ENCODE measurements at places on chromosomes 6 and 20.

GRCh38 chr6:122833021-122833491 lies 44.0 kb downstream of the SMPDL3A start:
- DNase-seq, result no peak

DNA sequence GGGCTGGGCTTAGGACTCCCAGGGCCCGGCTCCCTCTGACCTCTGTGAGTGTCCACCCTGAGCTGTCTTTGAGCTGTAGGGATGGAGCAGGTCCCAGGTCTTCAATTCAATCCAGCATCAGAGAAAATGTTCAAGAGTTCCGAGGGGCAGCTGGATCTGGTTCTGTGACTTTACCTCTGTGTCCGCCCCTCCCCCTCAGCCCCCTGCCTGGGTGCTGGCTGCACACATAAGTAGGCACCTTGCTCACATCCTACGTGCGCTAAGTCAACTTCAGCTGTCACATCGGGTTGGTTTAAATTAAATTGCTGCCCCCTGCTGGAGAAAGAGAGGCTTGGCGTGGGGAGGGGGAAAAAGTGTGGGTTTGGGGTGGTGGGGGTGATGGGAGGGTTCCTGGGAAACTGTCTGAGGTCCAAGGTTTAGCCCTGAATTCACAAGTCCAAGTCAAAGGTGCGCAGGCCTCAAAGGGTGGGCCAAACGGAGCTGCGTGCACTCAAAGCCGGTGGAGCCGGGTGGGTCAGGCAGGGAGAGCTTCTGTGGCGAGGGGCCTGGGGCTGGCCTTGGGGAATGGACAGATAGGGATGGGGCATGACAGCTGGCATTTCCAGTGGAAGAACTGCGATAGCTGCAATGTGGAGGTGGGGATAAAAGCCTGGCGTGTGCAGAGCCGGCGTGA lies 3.0 kb downstream of the WFDC5 start:
- no peak for DNase-seq

GRCh38 chr6:46128476-46128875 lies 1.3 kb upstream of the ENPP4 start:
- DNase-seq, result no peak

- DNase-seq, result no peak
These were observed 67.9 kb upstream of the EEF1E1 start for GRCh38 chr6:8170245-8170644.

DNA sequence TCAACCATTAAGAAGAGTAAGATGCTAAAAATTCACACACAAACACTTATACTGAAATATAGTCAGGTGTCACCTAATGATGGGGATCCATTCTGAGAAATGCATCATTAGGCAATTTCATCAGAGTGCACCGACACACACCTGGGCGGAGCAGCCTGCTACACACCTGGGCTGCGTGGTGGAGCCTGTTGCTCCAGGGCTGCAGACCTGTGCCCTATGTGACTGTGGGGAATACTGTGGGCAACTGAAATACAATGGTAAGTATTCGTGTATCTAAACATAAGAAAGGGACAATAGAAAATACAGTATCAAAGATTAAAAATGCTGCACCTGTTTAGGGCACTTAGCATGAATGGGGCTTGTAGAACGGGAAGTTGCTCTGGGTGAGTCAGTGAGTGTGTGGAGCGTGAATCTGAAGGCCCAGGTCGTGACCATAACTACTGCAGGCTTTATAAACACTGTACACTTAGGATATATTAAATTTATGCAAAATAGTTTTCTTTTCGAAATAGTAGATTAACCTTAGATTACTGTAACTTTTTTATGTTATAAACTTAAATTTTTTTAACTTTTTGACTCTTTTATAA lies 124.4 kb upstream of the AFDN start:
- DNase-seq, result no peak

DNA sequence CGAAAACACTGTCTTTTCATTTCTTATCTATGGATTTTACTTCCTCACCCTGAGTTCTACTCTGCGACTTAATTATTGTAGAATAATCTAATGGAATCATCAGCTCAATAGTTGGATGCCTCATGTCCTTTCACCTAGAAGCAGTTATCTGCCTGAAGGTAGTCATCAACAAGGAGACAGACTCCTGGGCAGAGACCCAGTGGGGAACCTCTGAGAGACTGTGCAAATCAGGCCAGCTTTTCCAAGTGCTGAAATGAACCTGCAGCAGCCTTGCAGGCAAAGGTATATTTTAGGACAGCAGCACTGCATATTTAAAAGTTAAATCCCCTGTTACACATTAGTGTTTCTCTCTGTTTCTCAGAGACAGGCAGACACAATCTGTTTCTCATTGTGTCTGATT lies 99.7 kb upstream of the STMND1 start:
- DNase-seq, result no peak

DNA sequence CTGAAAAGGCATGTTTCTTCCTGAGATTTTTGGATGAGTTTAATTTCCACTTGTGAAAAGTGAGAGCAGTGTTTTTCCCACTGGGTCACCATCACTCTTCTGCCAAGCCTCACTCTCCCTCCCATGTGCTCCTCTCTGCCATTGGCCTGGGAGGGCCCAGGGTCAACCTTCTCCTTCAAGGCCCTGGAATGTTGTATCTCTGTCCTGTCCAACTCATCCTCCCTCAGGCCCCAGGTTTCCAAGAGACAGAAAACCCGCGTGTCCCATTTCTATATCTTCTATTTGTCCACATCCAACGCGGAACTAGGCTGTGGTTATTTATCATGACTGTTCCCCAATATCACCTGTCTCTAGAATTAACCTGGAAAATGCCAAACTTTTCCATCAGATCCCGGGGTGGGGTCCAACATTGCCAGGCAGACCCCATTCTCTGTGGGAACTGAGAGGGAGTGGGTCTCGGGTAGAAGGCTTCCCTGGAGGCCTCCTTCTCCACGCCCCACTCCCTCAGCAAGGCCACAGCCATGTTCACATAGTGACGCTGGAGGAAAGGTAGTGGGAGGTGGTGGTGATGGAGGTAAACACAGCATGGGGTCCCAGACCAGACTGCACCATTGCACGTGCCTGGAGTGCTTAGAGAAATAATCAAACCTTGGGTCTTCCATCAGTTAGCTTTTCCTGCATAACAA lies 173.5 kb downstream of the SCP2D1 start:
- DNase-seq, result no peak

DNA sequence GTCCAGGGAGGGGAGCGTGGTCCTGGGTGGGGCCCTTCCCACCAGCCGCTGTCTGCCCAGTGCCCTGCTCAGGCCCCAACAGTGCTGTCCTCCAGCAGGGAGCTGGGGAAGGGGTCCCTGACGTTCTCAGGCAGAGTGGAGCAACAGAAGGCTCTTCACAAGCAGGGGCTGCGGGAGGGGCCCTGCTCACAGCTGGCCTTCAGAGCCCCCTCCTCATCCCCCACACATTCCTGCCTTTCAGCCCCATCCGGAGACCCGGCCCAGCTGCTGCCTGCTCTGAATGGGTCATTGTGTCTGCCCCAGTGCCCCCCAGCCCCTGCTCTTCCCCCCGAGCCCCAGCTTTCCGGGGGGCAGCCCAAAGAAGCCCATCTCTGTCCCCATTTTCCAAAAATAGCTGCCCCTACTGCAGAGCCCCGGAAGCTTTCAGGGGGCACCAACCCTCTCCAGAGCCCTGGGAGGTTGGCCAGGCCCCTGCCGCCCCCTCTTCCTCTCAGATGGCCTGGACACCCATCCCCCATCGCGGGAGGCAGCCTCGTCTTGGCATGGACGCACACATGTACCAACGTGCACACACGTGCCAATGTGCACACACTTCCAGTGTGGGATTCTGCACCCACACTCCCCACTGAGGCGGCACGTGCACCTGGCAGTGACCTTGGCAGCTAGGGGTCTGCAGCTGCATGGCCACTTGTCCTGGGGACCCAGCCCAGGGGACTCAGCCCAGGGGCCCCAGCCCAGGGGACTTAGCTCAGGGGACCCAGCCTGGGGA lies 3.7 kb downstream of the COL20A1 start:
- no peak for DNase-seq

- DNase-seq, result no peak
These were observed 43.5 kb downstream of the CDS2 start for GRCh38 chr20:5170341-5170740.

DNA sequence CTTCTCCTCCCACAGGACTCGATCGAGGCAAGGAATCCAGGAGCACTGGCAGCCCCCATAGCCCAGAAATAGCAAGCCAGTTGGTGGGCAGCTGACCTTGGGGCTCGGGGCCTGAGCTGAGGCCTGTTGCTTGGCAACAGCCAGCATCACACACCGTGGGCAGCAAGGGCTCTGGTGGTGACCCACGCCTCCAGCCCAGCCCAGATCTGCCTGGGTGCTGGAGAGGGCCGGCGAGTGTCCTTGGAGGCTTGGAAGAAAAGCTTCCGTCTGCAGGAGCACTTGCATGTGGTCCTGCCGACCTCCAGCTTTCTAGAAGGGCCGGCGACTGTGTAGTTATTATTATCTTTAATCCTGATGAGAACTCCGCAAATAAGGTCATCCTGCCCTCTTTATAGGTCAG lies 67.3 kb downstream of the STK35 start:
- no peak for DNase-seq

- peak; percentile 8 for DNase-seq
These were observed 167.9 kb upstream of the MAN1A1 start for GRCh38 chr6:119517428-119517827.

GRCh38 chr20:6740096-6740495 lies 27.4 kb upstream of the BMP2 start:
- DNase-seq, result no peak

DNA sequence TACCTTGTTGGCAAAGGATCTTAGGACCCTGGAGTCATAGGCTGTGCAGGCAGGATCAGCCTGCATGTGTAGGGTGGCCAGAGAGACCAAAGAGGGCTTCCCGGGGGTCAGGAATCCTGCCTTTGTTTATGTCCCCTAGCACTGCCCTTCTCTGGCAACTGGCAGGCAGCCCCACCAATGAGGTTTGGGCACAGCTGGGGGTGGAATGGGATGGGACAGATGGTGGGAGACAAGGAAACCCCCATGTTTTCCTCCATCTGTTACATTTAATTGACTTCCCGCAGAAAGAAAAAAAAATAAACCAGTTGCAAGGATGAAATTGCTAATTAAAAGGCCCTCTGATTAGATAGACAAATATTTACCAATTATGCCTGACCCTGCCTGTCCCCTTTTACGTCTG lies 27.6 kb downstream of the CD40 start:
- DNase-seq, result no peak

Measured in fibroblast of gingiva (primary cell).